Activated CD8-positive, alpha-beta T cell treated with anti-CD3 and anti-CD28 coated beads, Interleukin-2, amount 10 ng/mL, durations not matched to agents 7 days and 5 days (primary cell): ENCODE measurements at places on chromosomes 12 and 14. TPM values are rescaled to one million over a fixed set of nuclear protein-coding genes. Genes with fewer than 3 reads are reported as not detected.

FOXN4 gene
- total RNA-seq = not detected

MEG3 gene
- not detected for total RNA-seq

COQ5 gene
- total RNA-seq = 30.6 TPM

PLEKHG7 gene
- total RNA-seq = not detected

RTL1 gene
- not detected for total RNA-seq

SERPINA12 gene
- not detected for total RNA-seq

TMEM229B gene
- 9.9 TPM for total RNA-seq

GPR68 gene
- total RNA-seq = 44.6 TPM
